ENCODE measurements at places on chromosomes 2 and 18.

- DNase-seq: no peak
These were observed 437.7 kb downstream of the SATB2 start for GRCh38 chr2:199019898-199020507.

GRCh38 chr2:1081451-1082225 is 131.0 kb downstream of the SNTG2 start:
- no peak for DNase-seq

- DNase-seq: no peak
These were observed 63.8 kb downstream of the ZNF236 start for GRCh38 chr18:76886112-76886511.

GRCh38 chr2:222468346-222468745 is 44.0 kb downstream of the SGPP2 start:
- no peak for DNase-seq

GRCh38 chr2:99863903-99864270 is 278.5 kb downstream of the AFF3 start:
- DNase-seq: no peak

DNA sequence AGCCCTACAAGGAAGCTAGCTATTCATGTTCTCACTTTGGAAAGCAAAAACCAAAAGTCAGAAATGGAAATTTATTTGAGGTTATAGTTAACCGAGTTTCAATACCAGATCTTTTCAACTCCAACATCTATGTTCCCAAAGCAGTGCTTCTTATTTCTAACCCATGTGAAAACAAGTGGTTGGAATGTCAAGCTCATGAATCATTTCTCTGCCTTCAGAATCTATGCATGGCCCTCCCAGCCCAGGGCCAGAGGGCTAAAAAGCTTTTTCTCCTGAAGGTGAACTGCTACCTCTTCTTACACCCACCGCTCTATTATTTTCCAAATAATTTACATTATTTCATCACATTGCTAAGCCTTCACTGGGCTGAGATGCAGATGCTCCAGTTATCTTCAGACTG is 158.4 kb downstream of the SP3 start:
- DNase-seq: no peak

- DNase-seq: no peak
These were observed 331.0 kb downstream of the CDH2 start for GRCh38 chr18:27845897-27846296.

- no peak for DNase-seq
These were observed 401.4 kb downstream of the NBAS start for GRCh38 chr2:15159751-15160177.

DNA sequence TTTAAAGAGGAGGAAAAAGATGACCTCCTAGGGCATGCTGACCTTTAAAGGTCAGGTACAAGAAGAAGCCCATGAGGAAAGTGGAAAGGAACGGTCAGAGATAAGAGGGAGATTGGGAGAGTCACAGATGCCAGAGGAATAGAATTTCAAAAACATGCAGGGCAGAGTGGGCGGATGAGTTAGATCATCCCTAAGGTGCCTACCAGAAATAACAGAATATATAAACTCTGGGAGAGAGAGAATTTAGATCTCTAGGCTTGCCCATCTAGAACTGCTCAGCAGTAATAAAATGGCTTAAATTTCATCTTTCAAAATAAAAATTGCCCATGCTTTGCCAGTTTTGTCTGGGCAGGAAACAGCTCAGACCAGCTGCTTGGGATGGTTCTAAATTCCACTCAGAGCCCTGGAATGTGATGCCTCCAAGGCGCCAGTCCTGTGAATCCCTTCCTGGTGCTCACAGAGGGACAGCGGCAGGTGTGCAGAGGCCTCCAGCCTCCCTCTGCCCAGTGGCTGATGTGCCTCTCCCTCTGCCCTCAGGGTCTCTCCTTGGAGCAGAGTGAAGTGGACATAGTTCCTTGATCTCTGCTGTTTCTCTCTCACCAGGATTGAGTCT is 130.9 kb downstream of the ANTXR1 start:
- DNase-seq: no peak

GRCh38 chr18:68342039-68342659 is 372.8 kb downstream of the TMX3 start:
- no peak for DNase-seq
